Bladder microvascular endothelial cell (primary cell): ENCODE measurements at places on chromosomes 12 and 14. TPM values are rescaled to one million over a fixed set of nuclear protein-coding genes. Genes with fewer than 3 reads are reported as not detected.

The ITPK1 gene
- 18.1 and 34.5 TPM in 2 replicates for total RNA-seq

The KRT6A gene
- total RNA-seq: 0.76 and 0.97 TPM in 2 replicates

The PRPF39 gene
- 17.8 and 37.8 TPM in 2 replicates for total RNA-seq

The PRKD1 gene
- 8.3 and 14.0 TPM in 2 replicates for total RNA-seq

The PSEN1 gene
- 28.0 and 45.7 TPM in 2 replicates for total RNA-seq

The OTOGL gene
- total RNA-seq: 0.16 and 0.38 TPM in 2 replicates

The HOXC11 gene
- not detected in 2 replicates for total RNA-seq

The GLT8D2 gene
- 0.32 and 1.4 TPM in 2 replicates for total RNA-seq

The SOAT2 gene
- total RNA-seq: not detected in 2 replicates

The ZNF268 gene
- total RNA-seq: 16.0 and 29.3 TPM in 2 replicates

The KIF26A gene
- 7.0 and 18.6 TPM in 2 replicates for total RNA-seq

The TAS2R13 gene
- total RNA-seq: 0.65 and 3.3 TPM in 2 replicates

The RBP5 gene
- 0.32 and 0.38 TPM in 2 replicates for total RNA-seq

The HOXC12 gene
- total RNA-seq: not detected in 2 replicates

The TSPAN8 gene
- total RNA-seq: 0.16 TPM in 1 of 2 replicates, not detected in the other

The ANO4 gene
- total RNA-seq: 0.16 and 0.94 TPM in 2 replicates

The RHOJ gene
- total RNA-seq: 58.1 and 312 TPM in 2 replicates

The HPD gene
- not detected in 2 replicates for total RNA-seq

The ORMDL2 gene
- total RNA-seq: 21.0 and 62.7 TPM in 2 replicates

The SLC5A8 gene
- not detected in 2 replicates for total RNA-seq

The FERMT2 gene
- total RNA-seq: 77.9 and 108 TPM in 2 replicates

The STON2 gene
- total RNA-seq: 0.49 and 59.4 TPM in 2 replicates

The SLC4A8 gene
- 0.97 and 2.1 TPM in 2 replicates for total RNA-seq

The PCK2 gene
- total RNA-seq: 4.4 and 9.4 TPM in 2 replicates

The KRT71 gene
- total RNA-seq: not detected in 2 replicates

The CARMIL3 gene
- total RNA-seq: not detected in 2 replicates

The HSPB8 gene
- total RNA-seq: 1.1 and 1.9 TPM in 2 replicates

The PPP1R13B gene
- total RNA-seq: 11.5 and 25.5 TPM in 2 replicates

The LMNTD1 gene
- total RNA-seq: not detected in 2 replicates

The CLEC4D gene
- total RNA-seq: not detected in 2 replicates

The UNG gene
- 14.5 and 23.3 TPM in 2 replicates for total RNA-seq

The LHX5 gene
- not detected in 2 replicates for total RNA-seq

The LRP1-AS gene
- not detected in 2 replicates for total RNA-seq

The TMTC2 gene
- total RNA-seq: 3.2 and 30.8 TPM in 2 replicates

The ARHGAP9 gene
- total RNA-seq: under 0.01 TPM in 1 of 2 replicates, not detected in the other

The ACADS gene
- total RNA-seq: 14.9 and 22.4 TPM in 2 replicates

The CRIP1 gene
- total RNA-seq: 0.25 and 4.5 TPM in 2 replicates

The CDCA3 gene
- 7.0 and 13.4 TPM in 2 replicates for total RNA-seq
